ENCODE measurements at places on chromosomes 4 and X. TPM values are rescaled to one million over a fixed set of nuclear protein-coding genes. Genes with fewer than 3 reads are reported as not detected.

Gene SOWAHB
- 1.7 TPM for total RNA-seq

Gene PAGE3
- total RNA-seq = not detected

Gene NCAPG
- 16.2 TPM for total RNA-seq

Gene MYOZ2
- 21.2 TPM for total RNA-seq

GRCh38 chr4:21699446-21699845 lies 249.1 kb downstream of the KCNIP4 start:
- DNase-seq = no peak

DNA sequence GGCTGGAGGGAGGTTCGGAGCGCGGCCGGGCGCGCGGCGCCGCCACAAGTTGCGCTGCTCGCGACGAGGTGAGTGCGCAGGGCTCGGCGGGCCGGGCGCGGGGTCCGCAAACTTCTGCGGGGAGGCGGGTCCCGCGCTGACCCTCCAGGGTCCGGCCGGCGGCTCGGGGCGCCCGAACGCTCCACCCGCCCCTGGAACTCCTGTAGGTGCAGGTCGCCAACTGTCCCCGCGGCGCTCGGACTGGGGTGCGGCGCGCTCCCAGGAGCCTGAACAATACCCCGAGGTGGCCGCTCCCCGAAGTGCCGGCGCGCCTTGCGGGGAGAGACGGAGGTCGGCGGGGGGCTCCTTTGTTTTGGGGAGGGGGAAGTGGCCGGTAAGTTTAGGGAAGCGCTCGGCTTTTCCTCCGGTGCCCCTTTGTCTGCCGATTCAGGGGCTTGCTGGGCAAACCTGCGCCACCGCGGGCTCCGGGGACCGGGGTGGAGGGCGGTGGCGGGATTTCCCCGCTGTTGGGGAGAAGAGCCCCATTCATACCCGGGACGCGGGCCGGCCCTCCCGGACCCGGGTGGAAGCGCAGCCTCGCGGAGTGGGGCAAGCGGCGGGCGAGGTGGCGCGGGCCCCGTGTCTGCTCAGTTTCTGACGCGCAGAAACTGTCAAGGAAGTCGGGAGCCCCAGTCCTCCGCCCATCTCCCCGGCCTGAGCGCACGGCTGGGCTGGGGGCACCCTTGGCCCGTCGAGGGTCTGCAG lies 694 bp downstream of the TBL1X start:
- DNase-seq = no peak

GRCh38 chr4:18155067-18156041 lies 133.8 kb upstream of the LCORL start:
- DNase-seq = no peak

- DNase-seq = no peak
Measured at GRCh38 chr4:35925806-35926205, 318.5 kb downstream of the ARAP2 start.

- no peak for DNase-seq
Measured at GRCh38 chrX:85051627-85052026, 48.0 kb downstream of the APOOL start.

DNA sequence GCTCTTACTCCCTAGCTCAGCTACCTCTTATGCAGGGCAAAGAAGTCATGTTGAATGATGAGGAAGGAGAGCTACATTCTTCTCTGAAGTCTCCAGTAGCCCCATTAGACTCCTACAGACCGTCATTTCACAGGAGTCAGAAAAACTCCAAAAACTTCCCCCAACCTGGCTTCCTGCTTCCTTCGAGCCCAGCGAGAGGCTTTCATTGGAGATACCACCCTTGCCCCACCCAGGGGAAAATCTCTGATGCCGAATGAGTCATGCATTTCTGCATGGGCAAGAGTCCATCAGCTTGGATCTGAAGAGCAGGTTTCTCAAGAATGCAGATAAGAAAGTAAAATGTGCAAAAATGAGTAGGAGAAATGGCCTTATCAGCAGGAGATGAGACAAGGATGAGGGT lies 53.0 kb downstream of the ARSF start:
- DNase-seq = no peak

DNA sequence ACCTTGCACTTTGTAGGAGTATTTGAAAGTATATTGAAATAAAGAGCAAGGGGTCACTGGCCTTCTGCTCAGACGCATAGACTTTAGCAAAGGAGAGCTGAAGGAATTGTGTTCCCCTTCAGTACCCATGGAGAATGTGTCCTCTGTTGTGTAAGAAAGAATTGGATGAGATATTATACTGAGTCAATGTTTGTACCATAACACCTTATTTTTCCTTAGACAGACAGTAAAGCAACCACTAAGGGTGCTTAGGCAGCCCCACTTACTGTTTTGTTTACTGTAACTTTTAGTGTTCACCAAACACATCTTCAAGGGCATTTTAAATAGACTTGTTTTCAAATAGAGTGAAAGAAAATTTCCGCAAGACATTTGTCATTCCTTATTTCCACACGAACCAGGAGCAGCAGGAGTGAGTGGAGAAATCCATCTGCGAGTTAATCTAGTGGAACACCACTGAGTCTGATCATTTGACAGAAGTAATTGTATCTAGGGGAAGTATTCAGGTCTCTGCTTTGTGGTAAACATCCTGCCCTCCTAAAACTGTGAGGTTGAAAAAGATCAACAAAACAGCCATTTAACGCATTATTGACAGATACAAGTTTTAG lies 89.5 kb downstream of the SLIT2 start:
- no peak for DNase-seq

DNA sequence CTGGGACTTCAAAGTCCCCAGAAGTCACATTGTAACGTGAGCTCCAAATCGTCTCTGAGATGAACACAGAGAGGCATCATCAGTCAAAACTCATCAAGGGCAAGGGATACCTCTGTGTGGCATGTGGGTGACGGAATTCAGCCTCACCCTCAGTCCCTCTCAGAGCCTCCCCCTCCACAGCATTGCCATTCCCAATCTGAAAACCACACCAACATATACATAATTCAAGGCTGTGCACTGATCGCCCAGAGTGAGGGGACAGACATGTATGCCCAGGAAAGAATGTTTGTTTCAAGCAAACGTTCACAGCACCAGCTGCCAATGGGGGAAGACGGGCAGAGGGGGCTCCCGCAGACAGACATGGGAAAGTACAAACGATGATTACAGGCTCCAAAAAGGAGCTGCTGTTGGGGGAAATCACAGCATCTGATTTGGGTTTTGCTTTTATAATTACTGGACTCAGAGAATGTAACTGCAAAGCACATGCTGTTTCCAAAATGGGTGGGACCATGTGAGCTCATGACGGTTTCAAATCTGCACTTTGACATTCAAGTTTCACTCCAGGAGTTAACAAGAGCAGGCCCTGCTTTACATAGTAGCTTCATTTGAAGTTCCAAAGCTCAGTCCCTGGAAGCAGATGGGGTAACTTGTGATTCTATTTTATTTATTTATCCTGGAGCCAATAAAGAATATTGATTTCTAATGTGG lies 88.3 kb downstream of the CLCN4 start:
- DNase-seq = peak; percentile 8

DNA sequence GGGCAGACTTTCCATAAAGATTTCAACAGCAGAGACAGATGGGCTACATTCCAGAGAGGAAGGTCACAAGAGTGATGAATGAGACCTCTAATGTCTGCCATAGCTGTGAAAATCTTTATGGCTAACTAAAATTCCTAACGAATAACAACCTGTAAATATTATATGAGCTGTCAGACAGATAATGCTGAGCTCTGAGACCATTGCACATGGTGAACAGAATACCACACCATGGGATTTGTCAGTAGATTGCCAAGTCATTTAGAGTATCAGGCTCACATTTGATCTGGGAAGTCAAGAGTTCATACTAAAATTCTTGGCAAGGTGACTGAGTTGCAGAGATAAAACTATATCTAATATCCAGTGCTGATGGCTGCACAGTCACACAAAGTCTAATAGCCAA lies 259.2 kb upstream of the FTHL17 start:
- DNase-seq = no peak

DNA sequence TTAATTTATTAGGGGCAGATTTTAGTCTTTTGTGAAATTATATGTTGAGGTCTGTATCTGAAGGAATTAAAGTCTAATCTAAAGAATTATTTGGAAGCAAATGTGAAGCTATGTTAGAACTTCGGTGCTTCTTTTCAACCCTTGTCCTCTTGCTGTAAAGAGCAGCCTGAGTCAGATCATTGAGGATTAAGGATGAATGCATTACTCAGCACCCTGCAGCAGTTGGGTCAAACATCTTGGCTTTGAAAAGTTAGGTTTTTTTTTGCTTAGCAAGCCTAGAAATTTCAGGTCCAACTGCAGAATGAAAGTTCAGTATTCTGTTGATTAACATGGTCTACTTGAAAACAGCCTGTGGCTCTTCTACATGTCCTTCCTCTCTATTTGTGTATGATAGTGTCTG lies 57.6 kb downstream of the SLC4A4 start:
- DNase-seq = no peak

- DNase-seq = no peak
Measured at GRCh38 chr4:15201782-15202181, 199.5 kb downstream of the CPEB2 start.

- no peak for DNase-seq
Measured at GRCh38 chr4:159390648-159391047, 287.8 kb downstream of the RAPGEF2 start.

- DNase-seq = no peak
Measured at GRCh38 chr4:6908432-6909112, 1.1 kb upstream of the TBC1D14 start.

GRCh38 chr4:172377486-172378140 lies 564.4 kb downstream of the GALNTL6 start:
- DNase-seq = no peak

GRCh38 chrX:129726307-129727111 lies 12.3 kb upstream of the XPNPEP2 start:
- peak; percentile 41 for DNase-seq

DNA sequence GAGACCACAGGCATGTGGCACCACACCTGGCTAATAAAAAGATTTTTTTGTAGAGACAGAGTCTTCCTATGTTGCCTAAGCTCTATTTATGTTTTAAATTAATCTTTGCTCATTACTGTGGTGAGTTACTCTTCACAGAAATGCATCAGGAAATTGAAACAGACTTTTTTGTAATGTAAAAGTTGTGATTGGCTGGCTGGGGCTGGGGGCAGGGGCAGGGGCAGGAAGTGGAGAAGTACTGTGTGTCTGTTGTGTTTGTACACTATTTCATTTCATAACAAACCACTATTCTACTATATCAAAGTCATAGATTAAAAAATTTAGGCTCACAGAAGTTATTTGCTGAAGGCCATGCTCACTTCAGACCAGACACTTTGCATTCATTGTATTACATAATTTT lies 19.1 kb upstream of the ABRAXAS1 start:
- DNase-seq = no peak

- DNase-seq = peak; percentile 3
Measured at GRCh38 chr4:105895583-105896460, 551 bp downstream of the NPNT start.

DNA sequence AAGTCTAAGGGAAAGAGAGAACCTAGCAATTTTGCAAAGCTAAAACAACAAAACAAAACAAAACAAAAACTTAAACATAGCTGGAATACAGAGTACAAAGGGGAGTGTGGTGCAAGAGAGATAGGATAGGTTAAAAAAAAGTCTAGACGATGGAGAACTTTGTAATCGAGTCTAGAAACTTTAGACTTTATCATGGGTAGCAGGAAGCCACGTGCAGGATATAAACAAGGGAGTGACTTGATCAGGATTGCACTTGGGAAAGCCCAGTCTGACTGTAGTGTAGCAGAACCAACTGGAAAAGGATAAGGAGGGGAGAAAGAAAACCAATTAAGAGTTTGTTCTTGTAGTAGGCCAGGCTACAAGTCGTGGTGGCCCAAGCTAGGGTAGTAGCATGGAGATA lies 750.1 kb downstream of the RPA4 start:
- DNase-seq = no peak
